ENCODE measurements at places on chromosomes 13 and 19.

GRCh38 chr19:54653181-54653809, 9.5 kb upstream of the LILRB4 start:
- no peak for DNase-seq

DNA sequence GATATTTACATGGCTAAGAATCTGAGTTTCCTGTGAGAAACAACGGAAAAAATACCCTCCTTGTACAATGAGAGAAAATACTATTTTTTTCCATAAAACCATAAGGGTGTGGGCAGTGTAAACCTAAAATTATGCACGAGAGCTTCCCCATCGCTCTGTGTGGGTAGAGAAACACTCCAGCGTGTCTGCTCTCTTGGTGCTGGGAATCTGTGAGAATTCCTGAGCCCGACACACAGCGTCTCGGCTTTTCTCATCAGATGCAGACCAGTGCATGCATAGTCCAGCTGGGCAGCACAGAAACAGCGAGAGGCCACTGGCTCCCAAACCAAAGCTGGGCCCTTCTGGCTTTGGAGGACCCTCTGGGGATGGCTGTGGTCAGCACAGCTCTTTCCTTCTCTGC, 12.0 kb downstream of the PLPP2 start:
- no peak for DNase-seq

DNA sequence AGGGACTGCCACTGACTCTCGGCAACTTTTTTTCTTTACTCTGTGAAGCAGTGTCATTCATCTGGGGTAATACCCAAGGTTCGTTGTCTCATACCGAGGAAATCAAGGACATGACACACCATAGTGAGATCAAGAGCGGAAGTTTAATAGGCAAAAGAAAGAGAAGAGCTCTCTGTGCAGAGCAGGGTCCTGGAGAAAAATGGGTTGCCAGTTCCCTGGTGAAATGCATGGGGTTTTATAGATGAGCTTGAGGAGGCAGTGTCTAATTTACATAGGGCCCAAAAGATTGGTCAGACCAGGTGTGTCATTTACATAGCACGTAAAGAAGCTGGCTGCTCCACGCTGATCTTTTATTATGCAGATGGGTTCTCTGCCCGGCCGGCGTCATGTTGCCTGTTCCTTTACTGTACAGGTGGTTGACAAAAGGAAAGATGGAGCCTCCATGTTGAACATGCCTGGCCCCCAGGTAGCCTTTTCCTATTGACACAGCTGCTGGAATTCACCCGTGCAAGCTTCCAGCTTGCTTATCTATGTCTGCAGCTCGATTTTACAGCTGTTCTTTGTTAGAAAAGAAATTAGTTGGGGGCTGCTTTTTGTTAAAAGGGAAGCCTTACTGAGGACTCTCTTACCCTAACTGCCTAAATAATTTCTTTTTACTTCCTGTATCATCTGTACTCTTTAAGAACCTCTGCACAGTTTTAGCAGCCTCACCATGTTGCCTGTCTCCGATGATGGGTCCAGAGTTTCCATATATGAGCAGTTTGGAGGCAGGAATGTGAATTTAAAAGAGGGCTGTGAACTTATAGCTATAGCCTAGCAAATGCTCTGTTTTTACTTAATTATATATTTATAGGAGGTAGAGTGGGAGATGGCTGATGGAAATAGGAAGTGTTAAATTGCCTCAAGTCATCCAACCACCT, 98.0 kb upstream of the DIAPH3 start:
- no peak for DNase-seq

GRCh38 chr19:18475004-18475453, 37.1 kb upstream of the ISYNA1 start:
- DNase-seq = no peak

- DNase-seq = no peak
Measured at GRCh38 chr13:85592211-85592610, 207.0 kb downstream of the SLITRK6 start.

- peak; percentile 95 for DNase-seq
Measured at GRCh38 chr13:41310963-41311405, at the start of gene NAA16. NAA16 (plus strand) TSS chr13:41311267; CDS start chr13:41311529, 262 bp downstream.

DNA sequence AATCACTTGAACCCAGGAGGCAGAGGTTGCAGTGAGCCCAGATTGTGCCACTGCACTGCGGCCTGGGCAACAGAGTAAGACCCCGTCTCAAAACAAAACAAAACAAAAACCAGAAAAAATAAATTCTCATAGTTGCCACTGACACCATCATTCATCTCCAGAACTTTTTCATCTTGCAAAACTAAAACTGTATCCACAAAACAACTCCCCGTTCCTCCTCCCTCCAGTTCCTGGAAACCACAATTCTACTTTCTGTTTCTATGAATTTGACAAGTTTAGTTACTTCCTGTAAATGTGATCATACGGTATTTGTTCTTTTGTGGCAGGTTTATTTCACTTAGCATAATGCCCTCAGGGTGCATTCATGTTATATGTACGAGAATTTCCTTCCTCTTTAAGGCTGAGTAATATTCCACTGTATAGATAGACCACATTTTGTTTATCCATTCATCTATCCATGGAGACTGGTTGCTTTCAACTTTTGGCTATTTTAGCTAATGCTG, 13.2 kb upstream of the ADGRE5 start:
- DNase-seq = no peak

GRCh38 chr13:107650081-107650701, 565.1 kb downstream of the LIG4 start:
- no peak for DNase-seq
